ENCODE measurements at places on chromosomes 5 and 9. TPM values are rescaled to one million over a fixed set of nuclear protein-coding genes. Genes with fewer than 3 reads are reported as not detected.

Gene PRR7
- 8.2 TPM for total RNA-seq

Gene ATP10B
- 16.1 TPM for total RNA-seq

Gene SPRY4
- 59.3 TPM for total RNA-seq

DNA sequence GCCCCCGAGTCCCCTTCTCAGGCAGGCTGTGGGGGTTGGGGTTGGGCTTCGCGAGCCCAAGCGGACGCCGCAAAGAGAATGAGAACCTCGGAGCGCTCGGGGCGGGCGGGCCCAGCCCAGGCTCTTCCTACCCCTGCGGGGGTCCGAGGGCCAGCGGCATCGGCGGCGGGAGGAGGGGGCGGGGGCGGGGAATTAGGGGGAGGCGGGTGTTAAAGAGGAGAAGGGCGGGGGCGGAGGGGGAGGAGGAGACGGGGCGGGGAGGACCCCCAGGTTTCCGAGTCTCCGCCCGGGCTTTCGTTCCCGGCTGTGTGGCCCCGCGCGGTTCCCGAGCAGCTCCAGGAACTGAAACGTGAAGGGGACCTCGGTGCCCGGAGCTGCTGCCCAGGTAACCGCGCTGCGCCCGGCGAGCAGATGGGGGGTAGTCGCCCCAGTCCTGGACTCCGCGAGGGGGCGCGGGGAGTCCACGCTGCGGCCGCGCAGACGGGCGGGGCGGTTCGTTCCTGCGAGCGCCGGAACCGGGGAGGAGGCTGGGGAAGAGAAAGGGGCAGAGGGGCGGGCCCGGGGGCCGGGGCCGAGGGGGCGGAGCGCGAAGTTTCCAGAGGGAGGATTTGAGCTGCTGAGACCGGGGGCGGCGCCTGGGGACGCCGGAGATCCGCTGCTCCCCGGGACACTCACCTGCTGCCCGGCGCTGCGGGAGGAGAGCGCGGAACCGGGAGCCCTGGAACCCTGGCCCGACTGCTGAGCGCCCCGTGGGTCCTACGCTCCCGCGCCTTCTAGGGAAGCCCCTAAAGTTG, 38.4 kb upstream of the PLEKHG4B start:
- no peak for DNase-seq

GRCh38 chr5:72394688-72395087, 74.5 kb downstream of the PTCD2 start:
- no peak for DNase-seq

GRCh38 chr5:103605277-103605676, 42.7 kb upstream of the NUDT12 start:
- no peak for DNase-seq
